ENCODE measurements at places on chromosomes 5 and 9.

GRCh38 chr5:170541146-170541769 lies 37.4 kb downstream of the KCNIP1 start:
- no peak for DNase-seq

- no peak for DNase-seq
These were observed 152.7 kb upstream of the ADRA1B start for GRCh38 chr5:159763562-159763961.

DNA sequence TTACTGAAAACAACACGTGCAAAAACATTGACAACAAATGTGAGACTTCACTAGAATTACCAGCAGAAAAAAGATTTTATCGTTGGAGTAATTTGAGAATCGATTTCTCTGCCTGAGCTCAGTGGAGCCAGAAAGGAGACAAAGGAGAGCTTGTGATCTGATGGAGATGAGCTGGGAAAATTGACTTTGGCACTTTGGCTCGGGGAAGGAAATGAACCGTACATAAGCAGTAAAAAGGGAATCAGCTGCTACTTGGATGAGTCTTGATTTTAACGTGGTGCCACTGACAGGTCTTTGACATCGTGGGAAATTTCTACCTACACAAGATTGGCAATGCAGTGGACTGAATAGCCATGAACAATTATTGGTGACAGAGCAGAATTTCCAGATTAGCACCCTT lies 244.7 kb upstream of the RPS23 start:
- no peak for DNase-seq

- DNase-seq = no peak
These were observed 169.4 kb downstream of the TLE1 start for GRCh38 chr9:81519816-81520495.

DNA sequence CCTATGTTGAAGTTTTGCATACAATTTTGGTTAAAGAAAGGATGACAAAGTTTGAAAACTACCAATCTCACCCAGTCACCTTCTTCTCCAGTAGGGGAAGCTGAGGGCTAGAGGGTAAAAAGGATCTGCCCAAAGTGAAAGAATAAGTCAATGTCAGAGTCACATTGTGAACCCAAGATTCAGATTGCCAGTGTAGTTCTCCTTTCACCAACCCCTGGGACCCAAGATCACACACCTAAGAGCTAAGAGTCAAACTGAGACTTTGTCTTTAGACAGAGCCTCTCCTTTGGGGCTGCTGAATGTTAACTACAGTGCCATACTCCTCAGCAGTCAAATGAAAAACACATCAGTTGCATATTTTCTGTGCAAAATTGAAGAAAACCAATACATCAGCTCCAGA lies 210.6 kb downstream of the ATP10B start:
- DNase-seq = no peak

DNA sequence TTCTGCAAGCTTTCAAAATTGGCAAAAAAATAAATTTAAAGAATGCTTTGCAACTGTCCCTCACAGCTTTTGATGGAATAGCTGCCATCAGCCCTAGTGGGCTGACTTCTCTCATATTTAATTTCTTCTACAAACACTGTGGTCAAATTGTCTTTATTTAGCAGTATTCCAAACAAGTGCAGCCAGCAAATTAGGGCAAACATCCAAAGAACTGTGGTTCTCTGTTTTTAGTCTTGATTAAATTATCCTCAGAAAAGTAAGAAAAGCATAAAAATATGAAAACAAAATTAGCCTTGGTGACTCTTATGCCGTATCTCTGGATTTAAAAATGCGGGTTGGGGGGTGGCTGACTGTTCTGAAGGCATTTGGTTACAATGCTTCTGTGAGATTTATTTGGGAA lies 95.8 kb upstream of the RETREG1 start:
- no peak for DNase-seq
